ENCODE measurements at places on chromosomes 7 and 10.
A peak's percentile ranks its signal among the peaks of the same experiment; 100 is the strongest.

DNA sequence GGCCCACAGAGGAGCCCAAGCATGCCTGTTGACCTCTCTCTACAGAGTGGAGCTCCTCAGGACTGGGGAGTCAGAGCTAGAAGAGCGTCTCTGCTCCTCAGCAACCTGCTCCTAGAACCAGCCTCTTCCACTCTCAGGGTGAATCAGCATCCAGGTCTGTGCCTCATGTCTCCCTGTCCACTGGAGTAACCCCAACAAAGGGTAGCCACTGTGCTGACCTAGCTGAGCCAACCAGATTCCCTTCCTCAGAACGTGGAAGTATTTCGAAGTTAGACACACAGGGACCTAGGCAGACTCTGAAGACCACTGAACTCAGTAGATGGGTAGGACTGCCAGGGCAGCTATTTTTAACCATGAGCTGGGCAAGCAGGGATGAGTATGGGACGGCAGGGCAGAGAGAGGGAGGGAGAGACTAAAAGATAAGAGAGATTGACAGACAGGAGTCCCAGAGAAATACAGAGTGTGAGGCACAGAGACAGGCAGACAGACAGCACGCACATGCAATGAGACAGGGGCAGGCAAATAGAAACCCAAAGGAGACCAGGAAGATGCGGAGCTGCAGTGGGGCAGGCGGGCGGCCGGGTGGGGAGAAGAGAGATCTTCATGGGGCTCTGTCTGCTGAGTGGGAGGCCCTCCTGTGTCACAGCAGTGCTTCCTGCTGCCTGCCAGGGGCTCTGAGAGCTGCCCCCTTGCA is 56.7 kb downstream of the OSBPL3 start:
- no peak for DNase-seq

DNA sequence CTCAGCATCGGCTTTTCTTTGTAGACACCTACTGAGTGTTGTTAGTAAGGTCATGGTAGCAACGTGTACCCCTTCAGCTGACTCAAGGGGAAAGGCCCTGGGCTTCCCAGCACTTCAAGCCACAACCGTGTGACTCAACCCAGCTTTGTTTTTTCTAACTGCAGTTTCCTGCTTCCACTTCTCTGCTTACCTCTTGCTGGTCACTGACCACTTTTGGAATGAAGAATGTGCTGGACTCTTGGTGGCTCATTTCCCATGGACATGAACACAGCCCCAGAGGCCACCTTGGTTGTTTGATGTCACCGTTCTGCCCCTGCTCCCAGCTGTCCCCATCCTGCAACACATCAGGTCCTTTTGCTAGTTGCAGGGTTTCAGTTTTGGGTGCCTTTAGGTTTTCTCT is 69.5 kb upstream of the ZNF438 start:
- DNase-seq = peak; percentile 57

GRCh38 chr10:114604357-114605130 is 53.5 kb downstream of the ABLIM1 start:
- DNase-seq = no peak

DNA sequence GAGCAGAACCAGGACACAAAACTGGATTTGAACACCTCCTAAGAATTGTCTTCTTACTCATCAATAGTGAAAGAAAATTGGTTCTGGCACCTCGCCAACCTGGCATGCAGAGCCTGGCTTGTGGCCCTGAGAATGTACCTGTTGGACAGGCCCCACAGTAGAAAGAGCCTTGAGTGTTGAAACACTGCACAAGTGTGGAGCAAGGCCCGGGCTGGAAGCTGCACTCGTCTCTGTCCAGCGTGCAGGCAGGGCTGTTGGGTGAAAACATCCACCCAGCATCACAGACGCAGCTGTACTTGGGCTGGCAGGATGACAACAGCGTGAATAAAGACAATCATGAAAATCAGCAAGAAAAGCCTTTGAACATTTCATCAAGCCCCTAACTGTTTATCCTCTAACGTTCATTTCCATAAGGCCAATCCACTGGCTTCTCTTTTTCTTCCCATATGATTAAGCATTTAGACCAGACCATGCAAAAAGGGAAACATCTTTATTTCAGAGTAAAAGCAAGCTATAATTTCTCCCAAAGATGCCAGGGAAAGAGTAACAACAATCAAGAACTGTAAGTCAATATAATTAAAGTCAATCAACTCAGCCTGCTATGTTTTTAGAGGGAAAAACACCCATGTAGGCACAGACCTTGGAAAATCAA is 15.6 kb downstream of the CUBN start:
- no peak for DNase-seq

DNA sequence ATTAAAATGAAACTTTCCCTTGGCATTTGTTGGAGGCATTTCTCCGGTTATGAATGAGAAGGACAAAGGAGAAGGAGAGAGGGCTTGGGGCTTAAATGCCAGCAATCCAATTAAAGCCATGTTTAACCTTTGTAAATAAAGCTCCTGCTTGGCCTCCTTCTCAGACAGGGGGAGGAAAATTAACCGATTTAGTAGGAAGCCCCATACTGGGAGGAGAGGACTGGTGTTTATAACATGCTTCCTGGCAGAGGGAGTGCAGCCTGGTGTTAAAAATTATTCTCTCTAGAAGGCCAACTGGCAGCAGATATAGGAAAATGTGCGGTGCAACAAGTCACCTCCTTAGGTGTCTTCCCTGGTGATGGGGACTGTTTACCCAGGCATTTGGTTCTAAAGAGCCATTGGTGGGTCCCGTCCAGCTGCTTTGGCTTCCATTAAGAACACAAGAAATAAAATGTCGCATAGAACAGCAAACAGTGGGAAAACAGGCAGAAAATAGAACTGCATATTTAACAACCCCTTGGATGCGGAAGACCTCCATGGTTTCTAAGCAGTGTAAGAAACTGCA is 846.5 kb downstream of the TYW1 start:
- no peak for DNase-seq

DNA sequence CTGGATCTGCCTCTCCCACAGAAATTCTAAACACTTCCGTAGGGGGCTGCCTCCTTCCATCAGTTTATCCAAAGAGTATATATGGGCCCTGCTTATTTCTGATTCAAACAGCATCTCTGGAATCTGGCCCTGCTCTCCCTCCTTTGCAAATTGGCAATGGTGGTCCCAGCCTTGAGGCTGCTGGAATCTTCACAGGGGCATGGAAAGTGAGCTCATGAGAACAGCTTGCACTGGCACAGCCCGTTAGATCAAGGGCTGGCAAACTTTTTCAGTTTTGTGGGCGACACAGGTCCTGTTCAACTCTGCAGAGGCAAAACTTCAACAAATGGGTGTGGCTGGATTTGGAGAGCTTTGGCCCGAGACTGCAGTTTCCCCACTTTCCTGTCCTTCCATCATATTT is 526.9 kb downstream of the KCNMA1 start:
- no peak for DNase-seq

DNA sequence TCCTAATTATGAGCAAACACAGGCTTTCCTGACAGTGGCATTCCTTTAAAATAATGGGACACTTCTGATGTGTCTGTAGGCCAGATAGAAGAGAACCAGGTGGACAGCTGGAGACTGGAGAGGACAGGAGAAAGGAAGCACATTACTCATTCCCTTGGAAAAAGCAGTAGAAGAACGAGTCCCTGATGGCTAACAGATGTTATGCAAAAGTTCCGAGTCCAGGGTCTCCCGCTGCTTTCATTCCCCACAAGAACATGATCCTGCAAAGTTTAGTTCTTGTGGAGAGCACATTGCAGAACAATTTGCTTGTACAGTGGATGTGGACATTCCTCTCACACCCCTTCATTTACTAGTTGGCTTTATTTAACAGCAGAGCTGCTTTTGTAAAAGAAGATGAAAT is 137.6 kb downstream of the GPAM start:
- no peak for DNase-seq

GRCh38 chr7:31023877-31024276 is 28.2 kb upstream of the ADCYAP1R1 start:
- DNase-seq = no peak

- DNase-seq = no peak
Observed at GRCh38 chr7:17913250-17913649, 27.0 kb downstream of the SNX13 start.

- DNase-seq = no peak
Observed at GRCh38 chr7:108972004-108972403, 402.3 kb downstream of the DNAJB9 start.

DNA sequence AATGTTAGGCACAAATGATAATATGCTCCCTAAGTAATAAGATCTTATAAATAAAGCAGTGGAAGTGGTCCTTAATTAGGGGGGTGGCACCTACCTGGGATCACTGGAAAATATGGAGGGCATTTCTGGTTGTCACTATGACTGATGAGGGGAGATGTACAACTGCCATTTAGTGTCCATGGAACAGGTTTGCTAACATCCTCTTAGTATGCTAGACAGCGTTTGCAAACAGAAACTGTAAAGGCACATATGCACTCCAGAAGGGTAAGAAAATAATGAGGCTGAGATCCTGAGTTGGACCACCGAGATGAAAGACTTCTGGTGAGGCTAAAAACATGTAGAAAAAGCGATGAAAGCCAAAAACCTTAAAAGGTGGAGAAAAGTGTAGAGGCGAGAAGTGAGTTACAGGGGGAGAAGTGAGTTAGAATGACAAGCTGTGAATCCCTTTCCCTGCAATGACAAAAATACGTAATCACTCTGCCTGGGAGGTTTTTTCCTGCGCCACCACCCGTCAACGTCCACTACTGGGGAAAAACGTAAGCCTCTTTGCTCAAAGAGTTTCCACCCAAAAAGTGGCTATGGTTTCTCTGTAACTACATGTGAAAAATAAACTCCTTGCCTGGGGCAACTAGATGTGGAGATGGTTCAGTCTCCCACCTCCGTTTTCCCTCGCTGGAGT is 767 bp downstream of the KRIT1 start:
- no peak for DNase-seq

GRCh38 chr10:118409295-118409694 is 67.2 kb upstream of the FAM204A start:
- DNase-seq = no peak

GRCh38 chr7:137342828-137343261 is 688 bp downstream of the PTN start:
- DNase-seq = no peak

DNA sequence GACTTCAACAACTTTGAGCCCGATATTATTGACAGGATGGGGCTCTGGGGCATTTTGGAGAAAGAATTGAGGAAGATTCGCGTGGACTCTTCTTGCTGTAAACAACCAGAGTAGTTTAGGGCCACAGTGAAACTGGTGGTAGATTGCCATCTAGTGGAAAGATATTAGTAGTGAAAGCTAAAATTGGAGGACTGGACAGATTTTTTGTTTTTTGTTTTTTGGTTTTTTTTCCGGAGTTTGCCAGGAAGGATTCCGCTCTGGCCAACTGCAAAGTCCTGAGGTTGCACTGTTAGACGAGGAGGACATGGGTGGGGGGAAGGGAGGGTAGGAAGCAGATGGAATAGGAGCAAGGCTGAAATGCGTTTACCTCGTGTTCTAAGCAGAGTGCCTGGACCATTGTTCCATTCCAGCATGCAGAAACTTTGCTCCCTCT is 11.7 kb downstream of the NOBOX start:
- DNase-seq = peak; percentile 49

DNA sequence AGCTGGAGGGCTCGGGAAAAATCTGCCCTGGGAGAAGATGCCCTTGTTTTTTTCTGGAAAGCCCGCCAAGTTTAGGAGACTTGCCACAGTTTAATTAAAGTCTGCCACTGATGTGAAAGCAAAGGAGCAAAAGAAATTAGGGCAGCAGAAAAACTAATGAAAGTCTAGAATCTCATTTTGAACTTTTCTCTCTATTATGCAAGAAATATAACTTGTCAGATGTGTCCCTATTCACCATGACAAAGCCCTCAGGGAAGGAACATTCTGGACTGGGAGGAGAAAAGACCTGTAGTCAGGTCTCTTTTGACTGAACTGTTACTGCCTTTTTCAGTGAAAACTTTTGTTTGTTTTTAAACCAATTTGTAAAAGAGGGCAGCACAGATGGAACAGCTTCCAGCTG is 715.5 kb downstream of the SORCS3 start:
- no peak for DNase-seq

DNA sequence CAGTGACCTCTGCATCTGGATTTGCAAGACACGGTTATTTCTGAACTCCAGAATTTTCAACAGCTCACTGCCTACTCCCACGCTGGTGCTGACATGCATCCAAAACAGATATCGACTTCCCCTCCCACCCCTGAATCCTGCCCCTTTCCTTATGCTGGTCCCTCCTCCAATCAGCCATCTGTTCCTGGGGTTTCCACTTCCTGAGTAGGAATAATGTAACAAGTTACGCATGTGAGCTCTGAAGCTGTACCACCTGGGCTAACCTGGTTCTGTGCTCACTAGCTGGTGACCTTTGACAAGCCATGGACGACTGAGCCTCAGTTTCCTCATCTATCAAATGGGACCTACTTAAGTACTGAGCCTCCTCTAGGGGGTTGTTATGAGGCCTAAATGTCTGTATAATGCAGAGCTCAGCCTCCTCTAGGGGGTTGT is 1.7 kb upstream of the NCAPG2 start:
- DNase-seq = no peak

DNA sequence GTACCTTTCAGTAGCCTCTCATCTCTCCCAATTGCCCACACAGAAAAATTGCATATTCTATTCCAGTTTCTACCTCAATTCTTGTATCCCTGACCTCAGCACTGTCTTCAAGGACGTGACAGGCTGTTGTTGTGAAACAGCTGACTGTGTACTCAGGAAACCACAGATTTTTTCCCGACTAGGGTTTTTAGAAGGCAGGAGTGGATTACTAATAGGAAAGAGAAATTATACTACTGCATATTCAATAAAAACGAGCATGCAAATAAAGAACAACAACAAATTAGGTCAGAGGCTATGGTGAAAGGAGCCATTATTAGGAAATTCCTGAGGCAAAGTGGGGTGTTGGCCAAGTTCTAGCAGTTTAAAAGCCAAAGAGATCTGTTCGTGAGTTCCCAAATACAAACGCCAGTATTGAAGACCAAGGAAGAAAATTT is 93.4 kb downstream of the DOCK4 start:
- DNase-seq = peak; percentile 6

DNA sequence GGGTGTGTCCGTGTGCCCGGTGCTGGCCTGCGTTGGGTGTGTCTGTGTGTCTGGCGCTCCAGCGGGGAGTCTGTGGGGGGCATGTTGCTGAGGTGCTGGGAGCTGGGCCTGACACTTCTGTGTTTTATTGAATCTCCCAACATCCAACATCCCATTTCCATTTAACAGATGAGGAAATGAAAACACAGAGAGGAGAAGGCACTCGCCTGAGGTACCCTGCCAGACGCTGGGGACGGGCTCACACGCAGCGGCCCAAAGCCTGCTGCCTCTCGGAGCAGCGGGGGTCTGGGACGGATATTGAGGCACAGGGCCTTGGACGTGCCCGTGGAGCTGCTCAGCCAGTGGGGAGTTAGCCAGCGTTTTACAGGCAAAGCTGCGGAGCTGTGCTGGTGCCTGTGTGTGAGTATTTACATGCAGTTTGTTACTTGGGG is 133.9 kb downstream of the DNAJB6 start:
- no peak for DNase-seq

DNA sequence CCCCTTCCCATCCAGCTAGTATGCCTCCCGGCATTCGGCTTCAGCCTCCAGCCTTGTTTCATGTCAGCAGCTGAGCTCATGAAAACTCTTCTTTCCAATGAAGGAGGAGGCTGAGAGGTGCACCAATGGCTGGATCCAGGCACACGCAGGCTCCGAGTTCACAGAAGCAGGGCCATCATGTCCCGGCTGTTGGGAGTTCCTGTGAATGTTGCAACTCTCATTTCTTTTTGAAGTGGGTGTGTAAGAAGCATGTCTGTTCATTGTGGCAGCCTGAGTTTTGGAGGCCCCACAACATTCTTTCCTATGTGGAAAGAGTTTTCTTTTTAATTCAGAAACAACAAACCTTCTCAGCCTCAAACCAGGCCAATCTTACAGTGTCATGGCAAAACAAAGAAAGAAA is 89.7 kb downstream of the PTPRE start:
- DNase-seq = no peak

All from RWPE1 (cell line).